ENCODE measurements at places on chromosomes 7 and 10.
A peak's percentile ranks its signal among the peaks of the same experiment; 100 is the strongest.

GRCh38 chr7:85039196-85039923 is 147.5 kb downstream of the SEMA3D start:
- DNase-seq = no peak

- no peak for DNase-seq
Observed at GRCh38 chr7:76073335-76073990, 25.6 kb downstream of the MDH2 start.

DNA sequence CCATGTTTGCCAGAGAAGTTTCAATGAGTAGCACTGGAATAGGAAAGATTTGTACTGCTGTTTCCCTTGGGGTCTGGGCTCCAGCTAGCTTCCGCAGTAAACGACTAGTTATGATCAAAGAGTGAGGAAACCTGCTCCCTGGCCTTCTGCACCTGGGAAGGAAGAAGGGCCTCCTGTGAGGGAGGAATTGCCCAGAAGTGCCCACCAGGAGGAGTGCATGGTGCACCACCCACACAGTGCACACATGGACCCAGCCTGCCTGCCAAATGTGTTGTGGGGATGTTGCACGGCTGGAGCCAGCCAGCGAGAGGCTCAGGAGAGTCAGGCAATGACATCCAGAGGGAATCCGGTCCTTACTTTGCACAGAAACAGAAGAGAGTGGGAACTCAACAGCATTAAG is 27.0 kb upstream of the FAM107B start:
- DNase-seq = no peak

GRCh38 chr10:62492012-62492869 is 118.1 kb downstream of the ZNF365 start:
- DNase-seq = no peak

DNA sequence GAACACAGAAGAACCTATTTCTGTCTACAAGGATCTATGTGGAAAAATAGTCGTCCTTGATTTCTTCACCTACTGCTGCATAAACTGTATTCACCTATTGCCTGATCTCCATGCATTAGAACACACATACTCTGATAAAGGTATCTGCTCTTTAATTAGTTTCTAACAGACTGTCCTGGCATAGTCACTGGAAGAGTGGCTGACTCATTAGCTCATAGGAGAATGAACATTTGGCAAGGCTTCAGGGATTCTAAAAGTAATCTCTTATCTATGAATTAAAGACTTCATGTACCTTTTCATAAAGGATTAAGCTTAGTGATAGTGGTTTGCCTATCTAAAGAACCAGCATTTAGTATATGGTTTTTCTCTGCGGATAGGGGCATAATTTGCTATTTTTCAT is 4.1 kb downstream of the NHLRC2 start:
- no peak for DNase-seq

GRCh38 chr7:102944241-102944640 is 31.4 kb downstream of the LRRC17 start:
- DNase-seq = no peak

- DNase-seq = no peak
Observed at GRCh38 chr10:3887885-3888476, 103.0 kb upstream of the KLF6 start.

DNA sequence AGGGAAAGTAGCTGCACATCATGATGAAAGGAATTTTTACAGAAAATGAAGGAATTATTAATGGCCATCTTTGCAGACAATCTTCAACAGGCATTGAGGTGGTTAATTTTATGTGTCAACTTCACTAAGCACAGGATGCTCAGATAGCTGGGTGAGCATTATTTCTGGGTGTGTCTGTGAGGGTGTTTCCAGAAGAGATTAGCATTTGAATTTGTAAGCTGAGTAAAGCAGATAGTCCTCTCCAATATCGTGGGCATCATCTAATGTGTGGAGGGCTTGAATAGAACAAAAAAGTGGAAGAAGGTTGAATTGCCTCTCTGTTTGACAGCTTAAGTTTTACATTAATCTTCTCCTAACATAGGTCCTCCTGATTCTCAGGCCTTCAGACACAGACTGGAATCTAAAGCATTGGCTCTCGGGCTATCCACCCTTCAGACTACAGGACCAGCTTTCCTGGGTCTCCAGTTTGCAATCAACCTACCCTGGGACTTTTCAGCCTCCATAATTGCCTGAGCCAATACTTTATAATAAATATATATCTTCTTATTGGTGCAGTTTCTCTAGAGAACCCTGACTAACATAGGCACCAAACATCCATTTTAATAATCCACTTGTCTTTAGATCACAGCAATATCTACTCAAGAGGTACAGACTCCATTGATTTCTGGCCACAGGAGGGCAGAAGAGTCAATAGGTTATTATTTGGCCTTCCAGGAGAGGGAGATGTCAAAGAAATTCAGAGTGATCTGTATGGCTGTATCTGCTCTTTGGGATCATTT is 10.5 kb upstream of the CRPPA start:
- DNase-seq = no peak

- DNase-seq = no peak
Observed at GRCh38 chr7:17787257-17787656, 153.0 kb downstream of the SNX13 start.

- DNase-seq = no peak
Observed at GRCh38 chr7:154167807-154168206, 115.6 kb downstream of the DPP6 start.

- DNase-seq = peak; percentile 13
Observed at GRCh38 chr10:68212721-68213352, 19.1 kb downstream of the ATOH7 start.

DNA sequence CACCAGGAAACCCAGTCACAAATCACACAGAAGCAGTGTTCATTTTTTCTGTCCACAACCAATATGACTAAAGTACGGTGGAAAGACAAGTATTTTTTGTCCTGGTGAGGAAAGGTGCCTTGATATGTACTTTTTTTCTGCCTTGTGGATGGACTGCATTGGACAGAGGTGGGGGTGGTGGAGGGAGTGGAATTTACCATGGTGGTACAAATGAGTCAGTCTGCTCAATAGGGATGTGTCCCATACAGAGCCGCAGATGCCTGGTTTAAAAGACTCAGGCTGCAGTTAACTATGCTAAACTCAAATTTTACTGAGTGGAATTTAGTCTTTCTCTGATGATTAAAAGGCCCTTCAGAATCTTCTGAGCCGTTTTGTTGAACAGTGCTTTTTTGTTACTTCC is 674.5 kb upstream of the GALNT17 start:
- DNase-seq = no peak

DNA sequence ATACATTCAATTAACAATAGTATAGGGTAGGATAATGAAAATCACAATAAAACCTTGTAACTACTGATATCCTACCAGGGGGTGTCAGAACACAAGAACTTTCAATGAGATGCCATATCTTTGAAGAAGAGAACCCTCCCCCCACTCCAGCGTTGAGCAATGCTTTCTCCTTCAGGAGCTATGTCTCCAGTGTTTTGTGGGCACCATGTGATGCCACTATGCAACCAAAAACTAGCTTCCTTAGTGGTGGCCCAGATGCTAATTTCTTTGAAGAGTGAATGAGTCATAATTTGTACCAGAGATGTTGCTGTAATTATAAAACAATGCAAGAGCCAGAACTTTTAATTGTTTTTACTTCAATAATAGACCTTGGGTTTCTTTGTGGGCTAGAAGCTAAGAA is 76.0 kb upstream of the ADO start:
- no peak for DNase-seq

DNA sequence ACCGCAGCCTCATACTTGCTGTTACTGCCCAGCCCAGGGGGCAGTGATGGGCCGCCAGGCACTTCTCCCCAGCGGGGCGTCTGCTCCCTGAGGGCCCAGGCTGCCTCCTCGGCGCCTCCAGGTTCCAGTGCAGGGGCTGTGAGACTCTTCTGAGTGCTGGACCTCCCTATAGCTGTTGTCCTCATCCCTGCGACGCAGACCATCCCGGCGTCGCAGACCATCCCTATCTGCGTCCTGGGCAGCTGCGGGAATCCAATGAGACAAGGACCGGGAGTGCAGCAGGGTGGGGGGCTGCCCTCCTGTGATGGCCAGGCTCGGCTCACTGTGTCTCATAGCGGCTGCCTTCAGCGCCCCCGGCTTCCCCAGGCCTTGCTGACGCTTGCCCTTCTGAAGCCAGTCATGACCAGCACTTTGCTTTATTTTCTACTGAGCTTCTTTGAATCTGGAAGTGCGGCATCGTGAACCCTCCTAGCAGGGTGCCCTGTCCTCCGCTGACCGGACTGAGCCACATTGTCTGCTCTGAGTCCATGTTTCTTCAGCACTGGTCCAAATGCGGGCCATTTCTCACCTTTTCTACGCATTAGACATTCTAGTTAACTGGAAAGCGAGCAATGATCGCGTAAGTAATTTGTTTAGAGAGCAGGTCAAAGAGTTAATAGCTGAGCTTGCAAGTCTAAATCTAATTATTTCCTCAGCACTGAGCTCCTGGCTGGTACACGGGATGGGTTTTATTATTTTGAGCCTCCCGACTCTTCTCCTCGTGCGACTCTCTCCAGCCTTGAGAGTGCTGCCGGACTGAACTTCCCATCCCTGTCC is 339.5 kb downstream of the WDR37 start:
- DNase-seq = no peak

DNA sequence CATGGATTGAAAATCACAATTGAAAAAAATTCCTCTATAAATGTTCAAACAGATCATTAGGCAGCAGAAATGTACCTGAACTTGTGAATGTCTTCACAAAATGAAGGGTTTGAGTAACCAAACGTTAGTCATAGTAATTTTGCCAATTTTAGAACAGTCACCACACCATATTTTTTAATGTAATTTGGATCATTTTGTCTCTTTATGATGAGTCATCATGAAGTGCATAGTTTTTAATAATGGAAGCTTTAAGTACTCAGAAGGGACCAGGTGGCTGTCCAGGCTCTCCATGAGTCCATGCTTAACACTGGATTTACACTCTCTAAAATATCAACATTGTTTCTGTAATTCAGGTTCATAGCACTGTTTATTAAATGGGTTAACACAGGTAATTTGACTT is 219.2 kb downstream of the ETV1 start:
- DNase-seq = no peak

GRCh38 chr10:56624082-56624481 is 263.0 kb upstream of the ZWINT start:
- peak; percentile 6 for DNase-seq

DNA sequence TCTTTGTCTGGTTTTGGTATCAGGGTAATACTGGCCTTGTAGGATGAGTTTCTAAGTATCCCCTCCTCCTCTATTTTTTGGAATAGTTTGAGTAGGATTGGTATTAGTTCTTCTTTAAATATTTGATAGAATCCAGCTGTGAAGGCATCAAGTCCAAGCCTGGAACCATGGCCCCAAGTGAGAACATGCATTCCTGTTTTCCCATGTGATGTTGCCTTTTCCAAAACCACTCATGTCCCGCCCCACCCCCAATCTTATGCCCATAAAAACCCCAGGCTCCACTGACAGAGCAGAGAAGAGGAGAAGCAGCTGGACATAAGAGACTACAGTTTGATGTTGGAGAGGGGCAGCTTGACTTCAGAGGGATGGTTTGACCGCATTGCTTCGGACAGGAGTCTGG is 71.2 kb downstream of the MINPP1 start:
- no peak for DNase-seq

GRCh38 chr7:95716357-95717122 is 55.8 kb upstream of the DYNC1I1 start:
- DNase-seq = no peak

- DNase-seq = no peak
Observed at GRCh38 chr10:33113466-33113865, 155.4 kb upstream of the ITGB1 start.

- no peak for DNase-seq
Observed at GRCh38 chr10:128573281-128573845, 447.1 kb upstream of the MKI67 start.

DNA sequence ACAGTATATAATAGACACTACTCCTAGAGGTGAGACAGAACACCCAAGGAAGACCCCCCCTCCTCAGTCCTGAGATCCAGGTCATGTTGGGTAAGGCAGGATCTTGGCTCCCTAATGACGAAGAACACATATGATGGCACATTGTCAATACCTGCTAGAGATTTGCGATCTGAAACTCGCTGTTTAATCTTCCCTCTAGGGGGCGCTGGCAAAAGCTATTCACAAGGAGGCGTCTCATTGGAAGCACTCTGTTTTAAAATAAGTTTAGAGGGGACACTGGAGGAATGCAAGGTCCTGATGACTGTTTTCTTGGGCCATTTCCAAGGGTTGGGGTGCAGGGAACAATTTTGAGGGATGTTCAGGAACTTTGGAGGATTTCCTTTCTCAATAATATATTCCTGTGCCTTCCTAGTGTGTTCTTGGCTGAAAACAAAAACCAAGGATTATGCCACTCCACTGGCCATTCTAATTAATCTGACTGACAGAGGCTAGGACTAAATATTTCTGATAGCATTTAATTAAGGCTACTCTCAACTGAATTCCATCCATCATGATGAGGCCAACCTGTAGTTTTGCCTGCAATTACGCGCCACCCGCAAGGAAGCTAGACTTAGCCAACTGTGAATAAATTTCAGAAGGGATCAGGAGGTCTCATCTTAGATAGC is 1013.8 kb upstream of the MBL2 start:
- no peak for DNase-seq

DNA sequence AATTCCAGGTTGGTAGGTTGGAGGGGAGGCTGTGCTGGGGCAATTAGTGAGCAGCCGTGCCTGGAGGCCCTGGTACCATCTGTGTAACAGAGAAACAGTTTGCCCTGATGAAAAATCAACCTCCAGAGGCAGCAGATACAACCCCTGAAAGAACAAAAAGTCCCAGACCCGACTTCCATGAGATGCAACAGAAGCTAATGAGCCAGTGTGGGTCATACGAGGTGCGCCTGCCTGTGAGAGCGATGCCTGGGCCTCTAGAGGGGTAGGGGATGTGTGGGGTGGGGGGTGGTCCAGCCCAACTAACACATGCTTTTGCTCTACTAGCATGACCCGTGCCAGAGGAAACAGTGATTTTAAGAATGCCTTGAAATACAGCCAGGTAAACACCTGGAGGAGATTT is 39.3 kb downstream of the CELF2 start:
- no peak for DNase-seq

DNA sequence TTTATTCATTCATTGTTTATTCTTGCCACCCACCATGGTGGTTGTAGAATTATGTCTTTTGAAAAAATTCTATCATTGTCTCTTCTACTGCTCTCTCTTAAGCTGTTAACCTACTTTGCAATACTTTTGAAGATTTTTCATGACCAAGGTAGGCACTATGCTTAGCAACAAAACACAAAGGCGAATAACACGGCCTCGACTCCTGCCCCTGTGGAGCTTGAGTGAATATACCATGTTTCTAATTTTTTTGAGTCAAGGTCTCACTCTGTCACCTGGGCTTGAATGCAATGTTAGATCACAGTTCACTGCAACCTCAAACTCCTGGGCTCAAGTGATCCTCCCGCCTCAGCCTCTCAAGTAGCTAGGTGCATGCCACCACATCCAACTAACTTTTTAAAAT is 39.4 kb downstream of the APBB1IP start:
- no peak for DNase-seq

DNA sequence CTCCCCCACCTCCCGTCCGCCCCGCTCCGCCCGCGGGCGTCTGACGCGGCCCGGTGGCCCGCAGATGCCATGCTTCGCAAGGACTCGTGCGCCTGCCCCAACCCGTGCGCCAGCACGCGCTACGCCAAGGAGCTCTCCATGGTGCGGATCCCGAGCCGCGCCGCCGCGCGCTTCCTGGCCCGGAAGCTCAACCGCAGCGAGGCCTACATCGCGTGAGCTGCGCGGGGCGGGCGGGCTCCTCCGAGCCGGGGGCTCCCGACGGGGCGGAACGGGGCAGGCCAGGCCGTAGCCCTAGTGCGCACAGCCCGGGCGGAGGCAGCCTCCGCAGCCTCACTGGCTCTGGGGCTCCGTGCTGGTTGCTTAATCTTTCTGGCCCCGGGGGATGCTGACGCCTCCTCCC is 2.8 kb downstream of the ASIC3 start:
- no peak for DNase-seq

- DNase-seq = peak; percentile 11
Observed at GRCh38 chr10:97234400-97234799, 48.6 kb upstream of the SLIT1 start.

Data from DMS79 treated with DMSO at 0.1 percent for 48 hours (cell line).